ENCODE measurements at places on chromosomes 7 and 10.

DNA sequence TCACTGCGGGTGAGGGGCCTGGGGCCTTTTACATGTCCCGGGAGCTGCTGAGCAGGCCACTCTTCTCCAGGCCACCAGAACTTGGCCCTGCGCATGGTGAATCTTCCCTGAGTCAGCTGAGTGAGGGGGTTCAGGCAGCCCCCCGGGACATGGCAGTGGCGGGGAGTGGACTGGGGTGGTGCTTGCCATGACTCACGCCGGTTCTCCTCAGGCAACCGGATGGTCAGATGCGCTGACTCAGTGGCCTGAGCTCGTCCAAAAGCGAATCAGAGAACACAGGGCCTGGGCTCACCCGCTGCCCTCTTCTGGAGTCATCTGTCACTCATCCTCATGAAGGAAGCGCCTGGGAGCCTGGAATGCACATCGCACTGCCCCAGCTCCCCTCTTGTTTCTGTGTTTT lies 33.5 kb downstream of the HTRA1 start:
- no peak for DNase-seq

GRCh38 chr10:32461203-32461602 lies 15.3 kb downstream of the CCDC7 start:
- no peak for DNase-seq

- no peak for DNase-seq
These were observed 1.5 kb downstream of the EDRF1 start for GRCh38 chr10:125721035-125721434.

DNA sequence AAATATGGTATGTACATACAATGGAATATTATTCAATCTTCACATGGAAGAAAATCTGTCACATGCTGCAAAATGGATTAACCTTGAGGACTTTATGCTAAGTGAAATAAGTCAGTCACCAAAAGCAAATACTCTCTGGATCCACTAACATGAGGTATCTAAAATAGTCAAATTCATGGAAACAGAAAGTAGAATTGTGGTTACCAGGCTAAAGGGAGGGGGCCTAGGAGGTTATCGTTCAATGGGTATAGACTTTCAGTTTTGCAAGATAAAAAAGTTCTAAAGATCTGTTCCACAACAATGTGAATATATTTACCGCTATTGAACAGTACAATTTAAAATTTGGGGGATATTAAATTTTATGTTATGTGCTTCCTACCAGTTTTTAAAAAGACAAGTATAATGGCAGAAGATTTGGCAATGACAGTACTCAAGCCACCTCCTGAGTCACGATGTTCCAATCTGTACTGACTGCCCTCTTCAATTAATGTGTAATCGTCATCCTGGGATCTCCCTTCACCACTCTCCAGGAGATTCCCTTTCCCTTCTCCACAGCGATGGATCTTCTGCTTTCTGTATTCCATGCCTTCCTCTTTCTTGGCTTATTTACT lies 32.3 kb upstream of the IL6 start:
- DNase-seq: no peak

- no peak for DNase-seq
These were observed 22.6 kb downstream of the PLAC9 start for GRCh38 chr10:80154978-80155695.

DNA sequence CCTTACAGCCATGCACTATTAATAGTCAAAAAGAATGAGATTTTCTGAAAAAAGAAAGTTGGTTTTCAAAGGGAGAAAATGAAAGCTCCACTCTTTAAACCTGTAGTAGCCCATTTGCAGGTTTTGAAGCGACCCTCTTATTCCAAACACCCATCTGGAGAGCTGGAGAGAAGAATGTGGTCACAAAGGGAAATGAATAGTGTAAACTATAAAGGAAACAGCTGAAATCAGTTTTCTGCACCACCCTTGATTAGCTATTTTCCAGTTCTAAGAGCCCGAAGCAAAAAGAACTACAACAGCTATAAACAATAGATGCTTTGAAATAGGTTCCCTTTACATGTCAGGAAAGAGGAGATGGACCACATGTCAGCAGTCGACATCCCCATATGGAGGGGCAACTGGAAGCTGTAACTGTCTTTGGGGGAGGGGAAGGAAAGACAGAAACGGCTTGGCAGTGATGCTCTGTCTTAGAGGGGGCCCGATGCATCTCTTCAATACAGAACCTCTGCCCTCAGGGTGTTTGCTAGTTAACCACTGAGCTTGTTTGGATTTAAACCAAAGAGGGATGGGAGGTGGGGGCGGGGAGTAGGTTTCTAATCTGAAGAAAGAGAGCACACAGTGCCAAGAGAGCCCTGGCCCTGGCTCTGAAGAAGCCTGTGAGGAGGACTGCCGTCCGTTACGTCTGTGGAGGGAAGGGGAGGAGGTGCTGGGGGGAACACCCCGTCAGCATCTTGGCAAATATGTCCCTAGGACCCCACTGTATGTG lies 55.3 kb downstream of the CPVL start:
- peak; percentile 34 for DNase-seq

- no peak for DNase-seq
These were observed 103.5 kb upstream of the FERD3L start for GRCh38 chr7:19248681-19249080.

GRCh38 chr10:14200698-14201544 lies 129.8 kb downstream of the FRMD4A start:
- DNase-seq: no peak

DNA sequence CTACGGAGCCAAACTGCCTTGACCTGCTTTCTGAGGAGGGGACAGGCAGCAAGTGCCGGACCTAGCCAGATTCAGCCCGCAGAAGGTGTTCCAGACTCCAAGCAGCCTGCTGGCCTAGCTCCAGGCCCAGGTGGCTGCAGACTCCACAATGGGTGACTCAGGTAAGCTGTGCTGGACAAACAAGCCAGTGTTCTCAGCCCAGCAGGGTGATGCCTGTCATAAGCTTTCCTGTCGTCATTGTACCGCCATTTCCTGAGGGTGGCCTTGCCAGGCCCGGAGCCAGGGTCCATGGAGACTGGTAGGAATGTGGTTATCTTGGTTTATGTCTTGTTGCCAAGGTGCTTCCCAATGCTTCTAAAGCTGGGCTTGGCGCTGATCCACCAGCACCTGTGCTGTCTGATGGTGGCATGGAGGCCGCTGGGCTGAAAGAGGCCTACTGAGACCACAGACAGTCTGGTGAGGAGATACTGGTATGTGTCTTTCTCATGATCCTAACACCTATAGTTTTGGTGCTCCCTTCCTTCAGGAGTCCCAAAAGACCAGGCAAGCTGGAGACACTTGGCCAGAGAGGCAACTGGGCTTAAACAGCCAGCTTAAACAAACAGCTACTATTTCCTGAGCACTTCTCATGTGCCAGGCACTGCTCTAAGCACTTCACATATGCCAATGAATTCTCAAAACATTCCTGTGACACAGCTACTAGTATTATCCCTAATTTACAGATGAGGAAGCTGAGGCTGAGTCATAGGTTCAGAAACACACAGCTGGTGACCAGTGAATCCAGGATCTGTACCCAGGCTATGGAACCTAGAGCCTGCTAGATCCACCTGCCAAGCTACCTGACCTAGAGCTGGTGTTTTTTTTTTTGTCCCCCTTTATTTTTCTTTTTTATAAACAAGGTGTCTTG lies 42.0 kb downstream of the ZC3HC1 start:
- DNase-seq: no peak

GRCh38 chr10:51077074-51077473 lies 2.8 kb downstream of the PRKG1 start:
- DNase-seq: no peak

DNA sequence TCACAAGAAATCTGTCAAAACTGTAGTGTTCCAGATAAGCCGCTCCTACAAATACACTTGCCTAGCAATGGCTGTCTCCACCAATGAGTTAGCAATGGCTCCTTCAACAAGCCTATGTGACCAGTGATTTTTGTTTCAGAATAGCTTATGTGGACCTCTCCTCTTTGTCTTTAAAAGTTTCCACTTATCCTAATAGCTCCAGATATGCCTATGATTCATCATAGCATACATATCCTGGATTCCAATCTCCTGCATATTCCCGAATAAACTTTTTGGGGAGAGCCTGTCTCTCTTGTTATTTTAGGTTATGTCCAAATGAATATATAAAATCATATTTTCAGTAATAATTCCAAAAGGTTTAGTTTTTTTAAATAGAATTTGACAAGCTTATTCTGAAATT lies 510.6 kb downstream of the ARL4A start:
- DNase-seq: no peak

DNA sequence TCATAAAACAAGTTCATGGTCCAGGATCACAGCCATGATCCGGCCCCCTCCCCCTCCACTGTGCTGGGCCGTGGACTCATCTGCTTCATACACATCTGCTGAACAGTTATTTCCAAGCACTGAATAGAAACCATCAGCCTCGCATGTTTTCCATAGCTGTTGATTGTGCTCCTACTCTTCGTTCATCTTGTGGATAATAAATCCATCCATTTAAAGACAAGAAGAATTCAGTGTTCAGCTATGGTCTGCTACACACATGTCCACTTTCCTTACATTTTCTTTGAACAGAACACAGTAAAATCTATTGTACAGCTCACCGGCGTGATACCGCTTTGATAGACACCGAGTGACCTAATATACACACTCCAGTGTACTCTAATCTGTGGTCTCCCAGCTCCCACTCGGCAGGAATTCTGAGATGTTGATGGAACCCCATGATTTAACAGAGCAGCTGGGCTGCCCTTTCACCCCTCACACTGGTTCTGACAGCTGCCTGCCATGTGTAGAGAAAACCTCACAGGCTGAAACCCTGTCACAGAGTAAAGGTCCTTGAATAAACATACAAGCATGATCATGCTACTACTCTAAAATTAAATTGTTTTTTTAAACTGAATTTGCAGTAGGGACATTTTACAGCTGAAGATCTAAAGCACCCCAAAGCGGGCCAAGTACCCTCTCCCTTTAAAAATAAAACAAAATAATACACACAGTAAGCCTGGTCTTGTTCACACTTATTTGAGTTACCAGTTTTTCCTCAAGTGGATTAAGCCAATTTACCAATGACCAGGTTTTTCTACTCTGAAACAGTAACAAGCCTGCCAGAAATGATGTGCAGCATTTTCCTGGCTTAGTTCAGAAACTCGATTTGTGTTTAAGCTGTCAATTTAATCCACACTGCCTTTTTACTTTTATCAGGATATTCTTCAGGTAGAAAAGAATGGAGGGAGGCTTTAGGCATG lies 95.1 kb upstream of the FZD1 start:
- DNase-seq: peak; percentile 62

DNA sequence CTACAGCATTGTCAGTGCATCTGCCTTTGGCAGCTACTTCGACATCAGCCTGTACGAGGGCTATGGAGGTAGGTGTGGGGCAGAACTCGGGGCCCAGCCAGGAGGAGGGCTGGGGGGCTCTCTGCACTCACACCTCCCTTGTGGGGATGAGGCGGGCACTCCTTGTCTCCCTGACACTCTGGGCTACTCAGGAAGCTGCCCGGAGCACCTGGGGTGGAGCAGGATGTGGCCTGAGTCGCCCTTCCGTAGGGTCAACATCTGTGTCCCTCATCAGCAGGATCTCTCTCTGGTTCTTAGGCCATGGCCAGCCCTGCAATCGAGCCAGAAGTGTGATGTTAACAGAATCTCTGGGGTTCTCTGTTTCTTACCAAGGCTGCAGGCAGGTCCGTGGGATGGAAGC lies 40.2 kb downstream of the C10orf105 start:
- no peak for DNase-seq

- DNase-seq: no peak
These were observed 18.1 kb downstream of the ZMIZ1 start for GRCh38 chr10:79086822-79087221.

- DNase-seq: no peak
These were observed 125.9 kb downstream of the EMX2 start for GRCh38 chr10:117668327-117669008.

- no peak for DNase-seq
These were observed 375.8 kb downstream of the REEP3 start for GRCh38 chr10:63896992-63897391.

- no peak for DNase-seq
These were observed 6.3 kb downstream of the CALN1 start for GRCh38 chr7:72405871-72406270.

DNA sequence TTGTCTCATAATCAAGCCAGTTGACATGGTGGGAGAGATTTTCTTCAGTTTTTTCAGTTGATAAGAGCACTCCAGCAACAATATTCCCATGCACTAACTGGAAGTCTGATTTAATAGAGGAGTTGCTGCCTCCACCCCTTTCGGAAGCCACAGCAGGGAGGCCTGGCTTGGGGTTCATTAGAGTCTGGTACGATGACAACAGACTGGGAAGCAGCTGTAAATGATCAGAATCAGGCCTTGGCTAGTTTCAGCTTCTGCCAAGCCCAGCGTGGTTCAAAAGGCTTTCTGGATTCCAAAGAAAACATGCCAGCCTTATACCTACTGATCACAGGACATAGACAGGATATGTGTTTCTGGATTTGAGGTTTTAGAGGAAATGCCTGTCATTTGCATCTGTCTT lies 274.0 kb downstream of the CSTF2T start:
- DNase-seq: peak; percentile 41

Measured in retina (tissue), 1 donor.